ENCODE measurements at places on chromosomes 4 and X.

DNA sequence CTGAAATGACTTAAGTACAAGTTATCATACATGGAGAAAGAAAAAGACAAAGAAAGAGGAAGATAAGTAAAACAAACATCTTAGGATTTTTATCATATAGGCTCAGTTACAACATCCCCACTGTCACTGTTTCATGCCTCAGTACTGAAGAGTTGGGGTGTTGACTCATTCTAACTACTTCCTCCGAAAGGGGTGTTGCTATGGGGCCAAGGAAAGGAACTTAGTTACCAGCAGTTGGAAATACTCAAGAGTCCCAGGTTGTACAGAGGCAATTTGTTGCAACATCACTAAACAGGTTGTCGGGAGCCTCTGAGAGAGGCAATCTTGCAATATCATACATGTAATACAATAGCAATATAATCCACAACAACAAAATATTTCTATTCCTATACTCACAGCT lies 1264.7 kb downstream of the PCDH7 start:
- no peak for DNase-seq

GRCh38 chr4:76801621-76802235 lies 96.2 kb downstream of the SOWAHB start:
- no peak for DNase-seq

- DNase-seq, result no peak
Measured at GRCh38 chr4:142532054-142532453, 314.0 kb downstream of the INPP4B start.

DNA sequence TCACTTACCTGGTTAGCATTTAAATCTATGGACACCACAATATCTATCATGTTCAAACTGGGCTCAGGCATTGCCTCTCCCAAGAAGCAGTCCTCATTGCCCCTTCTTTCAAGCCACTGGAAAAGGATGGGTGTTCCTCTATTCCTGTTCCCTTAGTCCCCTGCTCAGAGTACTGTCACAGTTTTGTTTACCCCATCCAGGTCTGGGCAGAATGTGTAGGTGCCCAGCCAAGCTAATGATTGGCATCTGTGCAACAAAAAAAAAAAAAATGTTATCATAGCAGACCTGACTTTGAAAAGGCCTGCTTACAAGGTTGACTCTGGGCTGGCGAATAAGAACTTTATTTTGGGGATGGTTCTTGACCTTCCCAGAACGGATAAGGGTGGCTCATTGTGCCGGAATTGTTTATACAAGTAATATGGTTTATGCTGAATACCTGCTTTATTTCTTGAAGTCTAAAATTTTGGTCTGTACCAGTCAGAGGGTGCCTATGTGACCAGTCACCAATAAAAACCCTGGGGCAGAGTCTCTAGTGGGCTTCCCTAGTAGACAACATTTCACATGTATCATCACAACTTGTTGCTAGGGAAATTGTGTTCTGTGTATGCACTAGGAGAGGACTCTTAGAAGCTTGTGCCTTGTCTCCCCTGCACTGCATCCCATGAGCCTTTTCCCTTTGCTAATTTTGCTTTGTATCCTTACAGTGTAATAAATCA lies 47.9 kb downstream of the JADE3 start:
- no peak for DNase-seq

GRCh38 chr4:61245069-61245714 lies 45.1 kb downstream of the ADGRL3 start:
- no peak for DNase-seq

DNA sequence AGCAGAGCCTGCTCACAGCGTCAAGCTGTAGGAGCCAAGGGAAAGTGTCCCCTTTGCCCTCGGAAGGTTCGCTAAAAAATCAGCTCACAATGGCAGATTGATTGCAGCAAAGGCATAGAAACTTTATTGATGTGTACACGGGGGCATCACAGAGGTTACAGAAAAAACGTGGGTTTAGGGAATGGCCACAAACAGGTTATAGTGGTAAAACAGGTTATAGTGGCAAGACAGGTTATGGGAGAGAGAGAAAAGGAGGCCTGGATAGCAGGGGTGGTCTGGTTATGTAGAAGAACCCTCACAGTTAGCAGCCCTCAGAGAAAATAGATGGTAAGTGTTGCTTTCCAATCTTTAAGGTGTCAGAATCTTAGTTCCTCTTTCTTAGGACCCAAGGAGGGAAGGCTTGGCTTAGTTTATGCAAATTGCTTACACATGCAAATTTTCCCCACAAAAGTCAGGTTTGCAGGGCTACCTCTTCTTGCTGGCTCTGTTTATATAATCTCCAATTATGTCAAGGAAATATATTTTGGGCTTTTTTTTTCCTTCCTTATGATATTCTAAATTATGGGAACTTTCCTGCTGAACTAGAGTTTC lies 113.7 kb downstream of the BMP15 start:
- DNase-seq, result no peak
